GM04503 (cell line): ENCODE measurements at places on chromosomes 1 and 21.
A peak's percentile ranks its signal among the peaks of the same experiment; 100 is the strongest.

DNA sequence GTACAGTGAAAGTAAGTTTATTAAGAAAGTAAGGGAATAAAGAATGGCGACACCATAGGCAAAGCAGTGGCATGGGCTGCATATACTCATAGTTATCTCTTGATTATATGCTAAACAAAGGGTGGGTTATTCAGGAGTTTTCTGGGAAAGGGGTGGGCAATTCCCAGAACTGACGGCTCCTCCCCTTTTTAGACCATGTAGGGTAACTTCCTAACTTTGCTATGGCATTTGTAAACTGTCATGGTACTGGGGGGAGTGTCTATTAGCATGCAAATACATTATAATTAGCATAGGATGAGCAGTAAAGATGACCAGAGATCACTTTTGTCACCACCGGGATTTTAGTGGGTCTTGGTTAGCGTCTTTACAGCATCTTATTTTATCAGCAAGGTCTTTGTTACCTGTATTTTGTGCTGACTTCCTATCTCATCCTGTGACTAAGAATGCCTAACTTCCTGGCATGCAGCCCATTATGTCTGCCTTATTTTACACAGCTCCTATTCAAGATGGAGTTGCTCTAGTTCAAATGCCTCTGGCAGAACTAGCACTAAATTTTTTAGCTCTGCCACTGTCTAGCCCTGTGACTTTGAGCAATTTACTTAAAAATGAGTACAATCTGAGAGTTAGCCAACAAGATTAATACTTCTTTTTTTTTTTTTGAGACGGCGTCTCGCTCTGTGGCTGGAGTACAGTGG, 110.3 kb upstream of the PALMD start:
- no peak for DNase-seq

DNA sequence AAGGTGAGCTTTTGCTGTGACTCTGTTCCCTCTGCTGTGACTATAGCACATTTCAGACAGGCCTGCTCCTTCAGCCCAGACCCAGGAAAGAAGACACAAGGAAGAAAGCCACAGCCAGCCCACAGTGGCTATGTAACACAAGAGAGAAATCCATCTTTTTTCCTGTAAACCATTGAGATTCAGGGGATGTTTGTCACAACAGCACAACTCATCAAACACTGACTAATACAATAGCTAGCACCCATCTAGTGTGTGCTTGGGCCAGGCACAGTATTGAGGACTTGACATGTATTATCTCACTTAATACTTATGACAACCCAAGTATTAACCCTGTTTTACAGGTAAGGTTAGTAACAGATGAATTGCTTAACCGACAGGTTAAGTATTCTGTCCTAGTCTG, 29.8 kb downstream of the TAS1R2 start:
- no peak for DNase-seq

DNA sequence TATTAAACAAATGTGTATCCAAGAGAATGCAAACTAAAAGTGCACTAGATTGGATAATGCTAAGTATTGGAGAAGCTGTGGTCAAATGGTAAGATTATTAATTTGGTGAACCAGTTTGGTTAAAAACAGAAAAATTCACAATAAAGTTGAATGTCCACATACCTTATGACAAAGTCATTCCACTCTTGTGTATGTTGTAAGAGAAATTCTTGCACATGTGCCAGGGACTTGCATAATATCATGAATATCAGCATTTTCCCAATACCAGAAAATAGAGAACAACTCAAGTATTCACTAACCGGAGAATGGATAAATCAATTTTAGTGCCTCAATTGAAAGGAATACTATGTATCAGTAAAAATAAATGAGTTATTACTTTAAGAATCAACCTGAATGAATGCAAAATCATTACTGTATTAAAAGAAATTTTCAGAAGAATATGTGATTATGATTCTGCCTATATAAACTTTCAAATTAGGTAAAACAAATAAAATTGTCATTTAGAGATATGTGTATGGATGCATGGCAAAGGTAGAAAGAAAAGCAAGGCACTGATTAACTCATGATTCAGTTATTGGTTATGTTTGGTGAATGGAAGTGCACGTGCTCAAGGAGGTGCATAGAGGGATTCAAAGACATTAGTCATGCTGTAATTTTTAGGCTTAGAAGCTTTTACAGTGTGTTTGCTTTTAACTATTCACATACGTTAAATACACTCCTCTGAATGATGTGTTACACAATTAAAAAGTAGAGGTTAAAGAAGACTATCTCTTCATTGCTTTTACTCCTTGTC, 217.4 kb upstream of the KCNK2 start:
- DNase-seq, result peak; percentile 77

DNA sequence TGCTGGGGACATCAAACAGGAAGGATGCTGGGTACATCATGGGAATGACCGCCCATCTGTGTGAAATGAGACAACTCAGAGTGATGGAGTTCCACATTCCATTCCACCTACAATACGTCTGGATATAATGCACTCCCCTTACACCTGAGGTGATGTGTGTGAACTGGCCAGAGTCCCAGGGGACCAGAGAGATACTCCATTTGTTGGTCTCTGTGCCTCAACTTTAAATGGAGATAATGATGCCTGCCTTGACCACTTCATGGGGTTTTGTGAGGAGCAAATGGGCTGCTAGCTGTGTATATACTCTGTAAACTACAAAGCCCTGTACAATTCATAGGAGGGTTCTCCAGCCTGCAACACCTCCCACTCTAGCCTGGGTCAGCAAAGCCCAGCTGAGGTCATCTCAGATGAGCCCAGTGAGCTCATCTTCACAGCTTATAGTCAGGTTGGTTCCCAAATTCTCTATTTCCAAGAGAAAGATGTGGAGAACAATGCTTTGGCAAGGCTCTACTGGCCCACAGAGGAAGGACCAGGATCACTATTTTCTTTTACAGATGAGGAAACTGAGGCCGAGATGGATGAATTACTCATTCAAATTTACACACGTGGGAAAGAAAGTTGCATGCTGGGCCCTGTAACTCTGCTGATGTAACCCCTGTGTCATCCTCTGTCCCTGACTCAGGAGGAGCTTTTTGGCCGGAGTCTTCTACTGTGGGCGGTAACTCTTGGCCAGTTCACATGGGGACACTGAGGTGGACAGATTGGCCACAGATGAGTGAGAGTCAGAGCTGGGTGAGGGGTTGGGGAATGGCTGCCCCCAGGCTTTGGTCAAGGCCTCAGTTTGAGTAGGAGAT, 105.6 kb upstream of the GCLM start:
- no peak for DNase-seq

DNA sequence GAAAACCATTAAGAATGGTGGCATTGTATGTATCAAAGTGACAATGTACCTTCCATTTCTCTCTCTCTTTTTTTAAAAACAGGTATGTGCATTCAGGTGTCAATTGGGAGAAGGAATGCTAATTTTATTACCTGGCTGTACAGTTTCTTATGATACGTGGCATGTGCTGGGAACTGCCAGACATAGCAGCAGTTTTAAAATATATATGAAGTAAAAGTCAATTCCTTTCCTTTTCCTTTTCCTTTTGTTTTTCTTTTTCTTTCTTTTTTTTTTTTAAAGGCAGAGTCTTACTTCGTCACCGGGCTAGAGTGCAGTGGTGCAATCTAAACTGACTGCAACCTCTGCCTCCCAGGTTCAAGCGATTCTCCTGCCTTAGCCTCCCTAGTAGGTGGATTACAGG, 37.0 kb downstream of the SPEN start:
- DNase-seq, result no peak

DNA sequence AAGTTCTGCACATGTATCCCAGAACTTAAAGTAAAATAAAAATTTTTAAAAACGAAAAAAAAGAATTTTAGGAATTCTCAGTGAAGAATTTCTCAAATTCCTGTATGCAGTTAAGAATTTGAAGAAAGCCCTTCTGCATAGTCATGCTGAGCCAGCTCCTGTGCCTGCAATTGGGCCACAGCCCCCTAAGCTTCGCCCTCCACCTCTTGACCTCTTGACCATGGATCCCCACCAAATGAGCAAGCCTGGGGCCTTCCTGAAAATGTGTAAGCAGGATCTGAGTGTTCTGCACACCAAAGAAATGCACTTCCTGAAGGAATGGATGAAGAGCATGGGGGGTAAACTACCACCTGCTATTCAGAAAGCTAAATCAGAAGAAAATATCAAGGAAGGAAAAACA, 52.0 kb downstream of the NBPF6 start:
- DNase-seq, result no peak

DNA sequence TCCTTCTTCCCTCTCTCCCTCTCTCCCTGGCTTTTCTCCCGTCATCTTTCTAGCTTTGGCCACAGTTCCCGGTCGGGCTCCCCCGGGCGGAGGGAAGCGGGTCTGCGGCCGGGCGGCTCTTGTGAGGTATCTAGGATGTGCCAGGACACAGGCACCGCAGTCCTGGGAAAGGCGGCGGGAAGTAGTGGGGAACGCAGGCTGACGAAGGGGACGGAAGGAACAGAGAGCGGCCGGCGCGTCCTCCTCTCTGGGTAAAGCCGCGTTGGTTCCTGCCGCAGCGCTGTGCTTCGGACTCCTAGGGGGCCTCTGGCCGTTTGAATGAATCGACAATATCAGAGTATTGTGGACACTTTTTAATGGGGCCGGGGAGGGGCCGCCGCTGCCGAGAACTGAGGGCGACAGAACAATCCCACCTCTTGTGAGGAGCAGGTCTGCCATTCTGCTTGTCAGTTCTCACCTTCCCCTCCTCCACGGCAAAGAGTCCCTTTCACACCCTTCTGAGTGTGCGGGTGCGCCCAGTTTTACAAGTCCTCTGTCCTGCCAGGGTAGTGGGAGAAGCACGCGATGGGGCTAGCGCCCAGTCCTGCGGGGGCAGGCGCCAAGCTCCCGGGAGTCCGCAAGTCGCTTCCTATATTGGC, 1.2 kb upstream of the LHX9 start:
- DNase-seq, result no peak

DNA sequence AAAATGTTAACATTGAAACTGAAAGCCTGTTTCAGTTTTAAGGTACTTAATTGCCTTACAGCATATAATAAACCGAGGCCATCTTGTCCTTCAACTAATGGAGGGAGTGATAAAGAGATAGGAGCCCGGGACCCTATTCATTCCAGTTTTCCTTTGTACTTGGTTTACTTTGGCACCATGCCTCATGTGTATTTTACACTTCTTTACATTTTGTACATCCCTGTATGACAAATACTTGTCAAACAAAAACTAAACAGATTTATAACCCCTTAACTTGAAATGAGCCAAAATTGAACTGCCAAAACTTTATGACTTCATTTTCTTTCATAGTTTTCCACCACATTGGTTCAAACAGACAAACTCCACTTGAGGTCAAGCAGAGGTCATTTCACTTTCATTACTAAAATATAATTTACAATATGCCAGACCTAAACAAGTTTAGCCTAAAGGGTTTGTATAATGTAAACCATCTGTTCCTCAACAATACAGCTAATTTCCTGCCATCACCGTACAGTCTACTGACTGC, 30.9 kb upstream of the UBE2U start:
- DNase-seq, result no peak

- DNase-seq, result no peak
These were observed 30.6 kb upstream of the COL6A1 start for GRCh38 chr21:45950740-45951515.

DNA sequence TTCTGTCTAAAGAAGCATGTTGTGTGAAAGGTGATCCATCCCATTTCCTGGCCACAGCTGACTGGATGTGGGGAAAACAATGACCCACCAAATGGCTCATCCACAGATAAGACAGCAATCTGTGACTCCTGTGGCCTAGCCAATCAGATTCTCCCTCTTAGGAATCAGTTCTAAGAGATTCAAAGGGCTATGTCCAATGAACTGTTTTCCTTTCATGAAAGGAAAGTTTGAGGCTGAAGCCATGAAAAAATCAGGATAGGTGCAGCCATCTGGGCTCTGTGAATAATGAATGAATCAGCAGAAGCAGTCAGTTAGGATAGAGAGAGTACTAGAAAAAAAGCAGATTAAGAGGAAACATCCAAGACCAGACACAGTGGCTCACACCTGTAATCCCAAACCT, 164.7 kb downstream of the NRIP1 start:
- DNase-seq, result no peak

DNA sequence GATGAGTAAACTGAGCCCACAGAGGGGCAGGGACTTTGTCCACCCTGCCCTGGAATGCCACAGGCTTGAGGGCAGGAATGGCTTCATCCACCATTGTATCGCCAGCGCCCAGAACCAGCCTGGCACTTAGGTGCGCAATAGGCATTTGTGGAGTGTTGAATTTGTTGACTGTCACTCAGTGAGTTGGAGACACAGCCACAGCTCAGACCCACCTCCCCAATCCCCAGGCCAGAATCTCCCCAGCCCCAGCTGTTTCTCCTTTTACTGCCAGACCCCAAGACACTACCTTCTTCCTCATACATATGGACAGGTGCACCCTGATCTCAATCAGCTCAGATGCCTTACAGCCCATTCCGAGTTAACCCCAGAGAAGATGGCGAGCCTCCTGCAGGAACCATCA, 674.5 kb downstream of the MATN1 start:
- DNase-seq, result no peak

DNA sequence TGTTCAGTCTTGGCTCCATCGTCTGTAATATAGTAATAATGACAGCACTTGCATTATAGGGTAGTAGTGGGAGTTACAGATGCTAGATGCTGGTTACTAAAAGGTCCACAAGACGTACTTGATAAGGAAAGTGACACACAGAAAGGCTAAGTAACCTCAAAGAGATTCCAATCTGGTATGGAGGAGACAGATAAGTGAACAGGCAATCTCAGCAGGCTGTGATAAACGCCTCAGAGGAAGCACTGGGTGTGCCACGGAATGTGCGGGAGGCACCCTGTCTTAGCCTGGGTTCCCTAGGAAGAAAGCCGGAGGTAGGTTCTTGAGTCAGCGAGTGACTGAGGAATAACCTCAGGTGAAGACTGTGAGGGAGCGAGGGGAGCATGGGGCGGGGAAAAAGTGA, 4.6 kb upstream of the CTPS1 start:
- no peak for DNase-seq

- no peak for DNase-seq
These were observed 29.4 kb upstream of the PIGC start for GRCh38 chr1:172473302-172473701.

GRCh38 chr1:112312315-112312714, 83.7 kb upstream of the CTTNBP2NL start:
- DNase-seq, result no peak

DNA sequence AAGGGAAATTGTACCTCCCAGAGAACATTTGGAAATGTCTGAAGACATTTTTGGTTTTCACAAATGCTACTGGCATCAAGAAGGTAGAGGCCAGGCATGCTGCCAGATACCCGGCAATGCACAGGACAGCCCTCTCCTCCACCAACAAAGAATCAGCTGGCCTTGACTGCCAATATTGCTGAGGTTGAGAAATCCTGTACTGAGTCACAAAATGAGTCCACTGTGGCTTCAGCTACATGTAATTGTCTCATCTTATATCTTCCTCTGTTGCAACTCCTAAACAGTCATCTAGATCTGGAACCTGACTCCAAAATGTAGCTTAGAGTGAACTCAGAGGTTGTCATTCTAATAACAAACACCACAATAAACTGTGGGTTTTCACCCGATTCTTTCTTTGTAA, 327.5 kb upstream of the POGK start:
- no peak for DNase-seq

DNA sequence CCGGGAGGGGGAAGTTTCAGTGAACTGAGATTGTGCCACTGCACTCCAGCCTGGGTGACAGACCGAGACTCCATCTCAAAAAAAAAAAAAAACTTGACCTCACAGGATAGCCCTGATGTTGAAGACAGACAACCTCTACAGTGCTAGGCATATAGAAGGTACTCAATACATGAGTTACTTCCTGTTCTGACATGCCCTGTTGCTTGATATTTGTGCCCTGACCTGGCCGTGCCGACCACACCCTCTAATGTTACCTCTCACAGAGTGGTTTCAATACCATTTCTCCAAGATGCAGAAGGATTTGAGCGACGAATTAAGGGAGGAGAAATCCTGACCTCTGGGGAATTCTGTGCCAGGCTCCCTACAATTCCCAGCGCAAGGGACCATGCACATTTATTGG, 5.2 kb downstream of the PTAFR start:
- DNase-seq, result no peak
